ENCODE measurements at places on chromosomes 2 and 18. TPM values are rescaled to one million over a fixed set of nuclear protein-coding genes. Genes with fewer than 3 reads are reported as not detected.

DNA sequence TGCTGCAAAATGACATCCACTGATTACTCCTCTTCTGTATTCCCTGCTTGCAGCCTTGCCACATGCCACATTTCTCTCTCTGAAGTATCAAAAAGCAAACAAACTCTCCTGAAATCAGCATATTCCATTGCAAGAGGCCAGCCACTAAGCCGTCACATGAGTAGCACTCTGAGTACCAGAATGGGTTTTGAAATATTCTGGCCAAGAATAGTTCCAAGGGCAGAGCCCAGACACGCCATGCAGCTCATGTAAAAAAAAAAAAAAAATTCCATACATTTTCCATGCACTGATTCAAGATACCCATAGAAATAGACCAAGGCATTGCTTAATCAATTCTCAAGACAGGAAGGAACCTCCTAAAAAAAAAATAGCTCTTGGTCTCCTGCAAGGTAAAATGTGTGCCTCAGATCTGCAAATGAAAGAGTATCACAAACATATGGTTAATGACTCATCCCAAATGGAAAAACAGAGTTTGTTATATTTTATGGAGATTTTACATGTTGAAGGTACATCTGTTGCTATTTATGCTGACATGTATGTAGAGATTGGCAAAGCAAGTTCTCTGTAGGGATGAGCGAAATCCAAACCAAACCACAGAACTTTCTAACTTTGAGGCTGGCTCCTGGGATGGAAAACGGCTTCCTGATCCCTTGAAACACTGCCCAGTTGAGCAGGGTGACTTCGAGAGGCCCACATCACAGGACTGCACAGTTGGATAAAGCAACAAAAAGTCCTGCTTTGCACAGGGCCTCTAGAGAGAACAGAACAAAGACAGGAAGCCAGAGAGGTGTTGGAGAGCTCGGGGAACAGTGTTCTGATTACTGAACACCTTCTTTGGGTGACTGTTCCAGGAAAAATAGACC, 346.2 kb downstream of the ZNF521 start:
- H3K4me3 ChIP-seq, result no peak overlapping the region
- no peaks in the 10 kb centered on the region for H3K4me1 ChIP-seq
- no peak overlapping the region for H3K27ac ChIP-seq

DNA sequence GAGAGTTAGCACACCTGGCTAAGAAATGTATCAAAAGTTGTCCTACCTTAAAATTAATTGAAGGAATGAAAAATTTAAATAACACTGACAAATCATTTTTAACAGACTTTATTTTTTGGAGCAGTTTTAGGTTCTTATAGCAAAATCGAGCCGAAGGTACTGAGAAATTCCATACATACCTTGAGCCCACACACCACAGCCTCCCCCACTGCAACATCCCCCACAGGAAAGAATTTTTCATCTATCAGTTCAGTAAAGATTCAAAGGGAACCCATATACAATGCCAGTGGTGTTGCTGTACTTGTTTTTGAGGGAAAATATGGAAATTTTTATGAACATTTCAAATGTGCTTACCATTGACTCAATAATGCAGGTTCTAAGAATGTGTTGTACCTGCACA, 169.8 kb upstream of the HS6ST1 start:
- H3K4me3 ChIP-seq, result no peak overlapping the region
- H3K36me3 ChIP-seq, result no peaks in the 10 kb centered on the region
- no peaks in the 10 kb centered on the region for H3K4me1 ChIP-seq
- no peak overlapping the region for H3K27ac ChIP-seq

CPSF3 gene
- total RNA-seq, result 64.6 TPM

DNA sequence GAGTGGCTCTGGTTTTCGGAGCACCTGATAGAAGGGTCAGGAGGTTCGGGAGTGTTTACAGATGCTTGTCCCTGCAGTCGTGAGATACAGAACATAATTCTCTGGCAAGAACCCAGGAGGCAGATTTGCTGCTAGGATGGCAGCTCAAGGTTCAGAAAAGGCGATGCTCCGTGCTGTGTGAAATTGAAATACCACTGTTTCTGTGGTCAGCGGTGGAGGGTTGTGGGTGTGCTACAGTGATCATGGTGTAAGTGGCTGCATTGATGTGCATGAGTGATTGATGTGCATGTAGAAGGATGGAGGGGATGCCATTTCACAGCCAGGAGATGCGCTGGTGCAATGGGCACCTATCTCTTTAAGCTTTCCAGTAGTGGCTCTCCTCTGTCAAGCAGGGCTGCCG, 322.1 kb downstream of the GALR1 start:
- H3K4me3 ChIP-seq, result no peak overlapping the region
- no peak overlapping the region for H3K27ac ChIP-seq
- no peak for DNase-seq

GRCh38 chr2:157349949-157350515, 24.4 kb upstream of the ERMN start:
- no peaks in the 10 kb centered on the region for H3K27me3 ChIP-seq
- no peak for DNase-seq
- H3K36me3 ChIP-seq, result peaks cover 32% of the 10 kb centered on the region
- no peak overlapping the region for H3K27ac ChIP-seq
- H3K4me3 ChIP-seq, result no peak overlapping the region

LINC00305 gene
- not detected for total RNA-seq

GRCh38 chr18:27887711-27888495, 289.0 kb downstream of the CDH2 start:
- no peaks in the 10 kb centered on the region for H3K4me1 ChIP-seq
- H3K4me3 ChIP-seq, result no peak overlapping the region
- H3K36me3 ChIP-seq, result no peaks in the 10 kb centered on the region
- no peaks in the 10 kb centered on the region for H3K27me3 ChIP-seq
- DNase-seq, result no peak
- H3K27ac ChIP-seq, result no peak overlapping the region

- H3K4me1 ChIP-seq, result peaks cover 7% of the 10 kb centered on the region
- H3K27ac ChIP-seq, result no peak overlapping the region
- H3K27me3 ChIP-seq, result peaks cover 4% of the 10 kb centered on the region
- H3K36me3 ChIP-seq, result no peaks in the 10 kb centered on the region
- H3K4me3 ChIP-seq, result no peak overlapping the region
Observed at GRCh38 chr2:234537929-234538328, 41.0 kb upstream of the ARL4C start.

- H3K27me3 ChIP-seq, result peaks cover 35% of the 10 kb centered on the region
- H3K4me1 ChIP-seq, result no peaks in the 10 kb centered on the region
- no peak overlapping the region for H3K27ac ChIP-seq
- no peak for DNase-seq
- no peak overlapping the region for H3K4me3 ChIP-seq
Observed at GRCh38 chr2:117858892-117859531, 44.5 kb downstream of the DDX18 start.

PDE1A gene
- not detected for total RNA-seq

DNA sequence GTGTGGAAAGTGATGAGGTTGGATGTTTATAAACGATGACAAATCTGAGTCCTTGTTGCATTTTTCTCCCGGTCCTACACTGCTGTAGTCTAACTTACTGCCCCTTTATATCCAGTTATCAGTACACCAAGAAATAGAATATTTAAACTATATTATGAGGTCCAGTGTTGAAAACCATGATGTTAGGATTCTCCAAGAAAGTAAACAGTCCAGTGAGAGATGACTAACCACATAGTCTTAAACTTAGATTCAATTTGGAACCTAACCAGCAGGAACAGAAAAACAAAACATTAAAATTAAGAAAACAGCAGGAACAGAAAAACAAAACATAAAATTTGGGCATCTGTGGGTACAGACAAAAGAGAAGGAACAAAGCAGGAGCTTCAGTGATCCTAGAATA, 143.2 kb downstream of the TPGS2 start:
- H3K27ac ChIP-seq, result no peak overlapping the region
- peaks cover 2% of the 10 kb centered on the region for H3K36me3 ChIP-seq
- H3K4me3 ChIP-seq, result no peak overlapping the region
- peaks cover 10% of the 10 kb centered on the region for H3K27me3 ChIP-seq

- no peaks in the 10 kb centered on the region for H3K27me3 ChIP-seq
- DNase-seq, result no peak
- no peak overlapping the region for H3K27ac ChIP-seq
- no peak overlapping the region for H3K4me3 ChIP-seq
- peaks cover 16% of the 10 kb centered on the region for H3K4me1 ChIP-seq
- H3K36me3 ChIP-seq, result peaks cover 27% of the 10 kb centered on the region
Observed at GRCh38 chr2:69491864-69492263, 54.6 kb upstream of the NFU1 start.

- H3K36me3 ChIP-seq, result peaks cover 4% of the 10 kb centered on the region
- H3K27me3 ChIP-seq, result peaks cover 15% of the 10 kb centered on the region
- H3K4me3 ChIP-seq, result no peak overlapping the region
- H3K27ac ChIP-seq, result no peak overlapping the region
- DNase-seq, result no peak
- peaks cover 10% of the 10 kb centered on the region for H3K4me1 ChIP-seq
Observed at GRCh38 chr2:106890606-106891005, 4.6 kb upstream of the ST6GAL2 start.

- H3K36me3 ChIP-seq, result peaks cover 3% of the 10 kb centered on the region
- peak overlapping the region; percentile 76 for H3K27ac ChIP-seq
Observed at GRCh38 chr2:189304360-189304759, 124.8 kb upstream of the COL5A2 start.

GRCh38 chr2:44545005-44545404, 183.3 kb downstream of the CAMKMT start:
- peaks cover 3% of the 10 kb centered on the region for H3K36me3 ChIP-seq
- H3K4me1 ChIP-seq, result peaks cover 11% of the 10 kb centered on the region
- H3K27ac ChIP-seq, result no peak overlapping the region
- DNase-seq, result no peak

DNA sequence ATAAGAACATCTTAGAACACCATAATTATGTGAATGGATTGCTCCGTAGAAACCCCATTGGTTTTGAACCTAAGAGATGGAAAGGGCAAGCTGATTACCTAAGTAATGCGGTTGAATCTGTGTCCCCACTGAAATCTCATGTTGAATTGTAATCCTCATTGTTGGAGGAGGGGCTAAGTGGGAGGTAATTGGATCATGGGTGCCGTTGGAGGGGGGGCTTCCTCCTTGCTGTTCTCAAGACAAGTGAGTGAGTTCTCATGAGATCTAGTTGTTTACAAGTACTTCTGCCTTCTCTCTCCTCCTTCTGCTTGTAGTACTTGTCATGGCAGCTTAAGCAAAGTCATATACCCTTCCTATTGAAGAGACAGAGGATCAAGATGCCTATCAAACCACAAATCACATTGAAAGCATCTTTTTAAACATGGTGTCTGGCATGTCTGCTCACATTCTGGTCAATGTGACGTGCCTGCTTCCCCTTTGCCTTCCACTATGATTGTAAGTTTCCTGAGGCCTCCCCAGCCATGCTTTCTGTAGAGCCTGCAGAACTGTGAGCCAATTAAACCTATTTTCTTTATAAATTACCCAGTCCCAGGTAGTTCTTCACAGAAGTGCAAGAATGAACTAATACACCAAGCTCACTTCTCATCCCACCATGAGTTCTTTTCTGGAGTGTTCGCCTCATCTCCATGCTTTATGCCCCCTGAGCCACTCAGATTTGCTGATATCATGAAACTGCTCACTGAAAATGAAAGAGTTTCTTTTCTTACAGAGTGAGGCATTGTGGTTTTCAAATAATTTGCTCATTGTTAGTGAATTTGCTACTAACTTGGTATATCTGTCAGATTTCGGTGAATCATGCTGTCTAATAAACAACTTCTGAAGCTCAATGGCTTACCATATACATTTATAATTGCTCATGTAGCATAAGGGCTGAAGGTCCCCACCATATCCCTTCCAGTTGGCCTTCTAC, 23.6 kb downstream of the KCNE4 start:
- no peaks in the 10 kb centered on the region for H3K27me3 ChIP-seq
- DNase-seq, result no peak
- peaks cover 3% of the 10 kb centered on the region for H3K4me1 ChIP-seq
- H3K36me3 ChIP-seq, result no peaks in the 10 kb centered on the region

- peaks cover 9% of the 10 kb centered on the region for H3K27me3 ChIP-seq
- no peak overlapping the region for H3K4me3 ChIP-seq
- DNase-seq, result no peak
- H3K27ac ChIP-seq, result no peak overlapping the region
Observed at GRCh38 chr2:11366326-11366741, 21.9 kb upstream of the ROCK2 start.

GRCh38 chr2:28633746-28634145, 117.9 kb upstream of the PPP1CB start:
- H3K36me3 ChIP-seq, result no peaks in the 10 kb centered on the region
- H3K27ac ChIP-seq, result no peak overlapping the region
- no peaks in the 10 kb centered on the region for H3K27me3 ChIP-seq
- no peak overlapping the region for H3K4me3 ChIP-seq

PFN4 gene
- not detected for total RNA-seq

DNA sequence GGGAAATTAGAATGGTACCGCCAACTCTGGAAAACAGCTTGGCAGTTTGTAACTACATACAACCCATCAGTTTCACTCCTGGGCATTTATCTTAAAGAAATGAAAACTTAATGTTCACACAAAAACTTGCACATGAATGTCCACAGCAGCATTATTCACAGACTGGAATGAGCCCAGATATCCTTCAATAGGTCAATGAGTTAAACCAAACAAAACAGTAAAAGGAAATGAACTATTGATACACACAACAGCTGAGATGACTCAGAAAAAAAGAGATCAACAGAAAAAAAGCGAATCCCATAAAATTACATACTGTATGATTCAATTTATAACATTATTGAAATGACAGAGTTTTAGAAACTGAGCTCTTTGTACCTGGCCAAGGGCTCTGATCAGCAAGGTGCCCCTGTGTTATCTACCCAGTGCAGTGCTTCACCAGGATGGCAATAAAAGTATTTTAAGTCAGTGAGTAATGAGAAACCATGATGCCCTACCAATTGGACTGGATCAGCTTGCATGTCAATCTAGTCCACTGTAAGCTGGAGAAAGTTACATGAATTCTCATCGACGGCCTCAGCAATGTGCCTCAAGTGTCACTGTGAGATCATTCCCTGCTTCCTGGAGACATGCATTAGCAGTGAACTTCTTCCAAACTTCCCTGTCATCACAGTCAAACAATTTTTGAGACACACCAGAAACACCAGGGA, 21.9 kb downstream of the TMEM237 start:
- H3K27ac ChIP-seq, result no peak overlapping the region
- H3K36me3 ChIP-seq, result peaks cover 3% of the 10 kb centered on the region
- no peaks in the 10 kb centered on the region for H3K4me1 ChIP-seq
- no peak for DNase-seq

C2orf81 gene
- total RNA-seq, result 1.8 TPM

DNA sequence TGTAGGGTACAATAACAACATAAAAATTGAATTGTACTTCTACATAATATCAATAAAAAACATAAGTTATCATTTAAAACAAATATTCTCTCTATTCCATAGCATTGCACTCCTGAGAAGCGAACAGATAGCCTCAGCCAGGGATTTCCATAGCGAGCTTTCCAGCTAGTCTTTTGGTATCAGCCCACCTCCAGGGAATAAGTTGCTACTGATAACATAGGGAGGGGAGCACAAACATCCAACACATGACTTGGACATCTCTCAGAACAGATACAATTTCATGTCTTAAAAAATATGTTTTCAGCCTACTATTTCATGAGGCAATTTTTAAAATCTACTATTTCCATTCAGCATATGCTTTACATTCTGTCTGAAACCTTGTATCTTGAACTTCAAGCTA, 804.4 kb upstream of the RAB6C start:
- H3K27me3 ChIP-seq, result no peaks in the 10 kb centered on the region
- no peak overlapping the region for H3K27ac ChIP-seq
- DNase-seq, result no peak
- no peak overlapping the region for H3K4me3 ChIP-seq

COL3A1 gene
- total RNA-seq, result not detected

- H3K4me1 ChIP-seq, result no peaks in the 10 kb centered on the region
- H3K27ac ChIP-seq, result no peak overlapping the region
- DNase-seq, result no peak
- H3K36me3 ChIP-seq, result no peaks in the 10 kb centered on the region
Observed at GRCh38 chr18:24704946-24705630, 244.7 kb downstream of the HRH4 start.
